ENCODE measurements at places on chromosomes 11 and 22.
A peak's percentile ranks its signal among the peaks of the same experiment; 100 is the strongest.

- no peak for DNase-seq
Observed at GRCh38 chr11:33630936-33631748, 69.5 kb downstream of the C11orf91 start.

- peak; percentile 88 for DNase-seq
Observed at GRCh38 chr11:44911029-44911814, 39.5 kb downstream of the TP53I11 start.

- no peak for DNase-seq
Observed at GRCh38 chr11:79189601-79190000, 251.2 kb downstream of the TENM4 start.

DNA sequence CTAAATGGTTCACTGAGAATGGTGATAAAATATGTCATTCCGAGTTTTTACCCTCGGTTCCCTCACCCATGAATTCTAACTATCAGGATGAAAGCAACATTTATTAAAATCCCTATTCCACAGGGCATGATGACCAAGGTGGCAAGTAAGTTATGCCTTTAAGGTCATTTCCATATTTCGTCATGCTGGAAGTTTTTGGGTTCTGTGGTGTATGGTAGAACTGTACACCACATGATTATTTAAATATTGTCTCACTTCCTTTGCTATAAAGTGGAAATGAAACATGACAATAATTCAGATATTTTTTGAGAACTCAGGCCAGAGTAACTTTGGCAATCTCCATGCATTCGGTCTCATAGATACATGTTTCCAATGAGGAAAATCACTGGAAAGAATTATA, 68.5 kb upstream of the CARD18 start:
- DNase-seq: no peak

- no peak for DNase-seq
Observed at GRCh38 chr11:112748713-112749543, 212.3 kb upstream of the NCAM1 start.

GRCh38 chr11:92811341-92811740, 158.1 kb upstream of the MTNR1B start:
- DNase-seq: no peak

GRCh38 chr11:74142624-74143023, 28.2 kb downstream of the C2CD3 start:
- no peak for DNase-seq

GRCh38 chr11:107301878-107302277, 155.7 kb downstream of the CWF19L2 start:
- DNase-seq: no peak

DNA sequence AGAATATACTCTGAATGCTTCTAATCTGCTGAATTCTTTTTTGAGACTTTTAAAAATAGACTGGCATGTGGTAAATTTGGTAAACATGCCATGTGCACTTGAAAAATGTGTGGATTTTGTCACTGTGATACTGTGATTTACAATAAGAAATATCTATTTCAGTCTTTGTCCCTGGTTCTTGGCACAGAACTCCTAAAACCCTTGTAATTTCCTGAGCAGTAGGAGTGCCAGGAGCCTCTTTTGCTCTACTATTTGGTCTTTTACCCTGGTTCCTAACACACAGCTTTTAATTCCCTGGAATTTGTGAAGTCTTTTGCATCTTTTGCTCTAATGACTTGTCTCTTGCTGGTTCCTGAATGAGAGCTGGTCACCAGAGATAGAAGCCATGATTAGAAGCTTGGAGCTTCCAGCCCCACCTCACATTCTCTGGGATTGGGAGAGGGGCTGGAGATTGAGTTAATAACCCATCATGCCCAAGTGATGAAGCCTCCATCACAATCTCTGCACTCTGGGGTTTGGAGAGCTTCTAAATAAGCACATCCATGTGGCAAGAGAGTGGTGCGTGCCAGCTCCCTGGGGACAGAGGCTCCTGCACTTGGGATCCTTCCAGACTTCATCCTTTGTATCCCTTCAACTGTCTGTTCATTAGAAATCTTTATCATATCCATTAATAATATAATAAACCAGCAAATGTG, 27.2 kb upstream of the SYT13 start:
- no peak for DNase-seq

GRCh38 chr11:88355887-88356286, 18.4 kb upstream of the CTSC start:
- no peak for DNase-seq

DNA sequence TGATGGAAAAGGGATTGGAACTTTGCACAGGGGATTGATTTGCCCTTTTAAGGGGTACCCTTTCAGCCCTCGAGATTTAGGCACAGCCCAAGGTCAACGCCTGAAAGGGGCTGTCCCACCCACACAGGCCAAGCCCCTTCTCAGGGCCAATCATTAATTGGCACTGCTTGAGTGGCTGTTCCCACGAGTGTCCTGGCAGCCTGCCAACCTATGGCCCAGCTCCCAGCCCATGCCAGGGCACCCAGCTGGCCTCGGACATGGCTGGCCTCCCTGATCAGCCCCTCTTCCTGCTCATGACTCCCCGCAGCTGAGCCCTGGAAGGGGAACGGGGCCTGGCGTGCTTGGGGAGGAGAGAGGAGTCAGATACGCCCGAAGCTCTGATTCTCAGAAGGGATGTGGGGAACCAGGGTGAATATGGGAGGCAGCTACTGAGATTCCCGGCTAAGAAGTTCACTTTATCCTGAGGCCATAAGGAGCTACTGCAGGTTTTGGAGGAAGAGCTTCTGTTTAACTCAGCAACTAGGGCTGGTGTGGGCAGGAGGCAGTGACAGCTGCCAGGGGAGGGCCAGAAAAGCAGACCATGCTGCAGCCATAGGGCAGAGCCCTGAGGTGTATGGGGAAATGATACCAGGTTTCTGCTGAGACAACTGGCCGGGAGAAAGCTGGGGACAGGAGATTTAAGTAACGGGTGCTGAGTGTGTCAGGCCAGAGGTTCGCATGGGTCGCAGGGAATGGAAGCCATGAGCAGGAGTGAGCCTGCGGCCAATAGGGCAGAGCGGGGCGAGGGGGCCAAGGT, 30.0 kb downstream of the WNT7B start:
- no peak for DNase-seq

DNA sequence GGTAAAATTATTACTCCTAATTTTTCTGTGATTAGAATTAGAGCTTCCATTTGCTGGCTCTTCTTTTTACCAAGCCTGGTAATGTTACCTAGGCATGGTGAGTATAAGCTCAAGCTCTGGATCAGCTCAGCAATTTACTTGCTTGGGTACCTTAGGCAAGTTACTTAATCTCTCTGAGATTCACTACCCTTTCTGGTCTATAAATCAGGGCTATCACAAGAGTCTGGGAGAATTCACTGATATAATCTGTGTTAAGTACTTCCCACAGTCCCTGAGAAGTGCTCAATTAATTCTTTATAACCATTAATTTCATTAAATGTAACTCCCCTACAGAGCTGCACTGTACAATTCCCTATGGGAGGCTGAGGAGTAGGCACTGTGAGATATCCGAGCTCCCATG, 44.2 kb downstream of the TMEM123 start:
- no peak for DNase-seq

DNA sequence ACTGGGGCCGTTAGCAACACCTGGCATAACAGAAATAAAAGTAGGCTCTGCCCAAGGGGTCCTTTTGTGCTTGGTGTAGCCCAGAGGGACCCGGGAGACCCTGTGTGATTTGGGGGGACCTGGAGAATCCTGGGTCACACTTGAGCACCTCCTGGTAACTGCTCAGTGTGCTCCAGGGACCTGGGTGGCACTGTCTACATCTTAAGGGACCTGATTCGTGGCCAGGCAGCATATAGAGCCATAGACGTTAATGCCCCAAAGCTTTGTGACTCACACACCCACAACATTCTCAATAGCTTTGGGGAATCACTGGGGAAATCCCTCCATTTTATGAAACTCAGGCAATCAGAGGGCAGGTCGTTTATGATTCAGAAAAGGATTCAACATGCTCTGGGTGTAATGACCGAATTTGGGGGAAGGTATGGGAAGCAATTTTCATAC, 3.6 kb upstream of the IGF2 start:
- peak; percentile 22 for DNase-seq

DNA sequence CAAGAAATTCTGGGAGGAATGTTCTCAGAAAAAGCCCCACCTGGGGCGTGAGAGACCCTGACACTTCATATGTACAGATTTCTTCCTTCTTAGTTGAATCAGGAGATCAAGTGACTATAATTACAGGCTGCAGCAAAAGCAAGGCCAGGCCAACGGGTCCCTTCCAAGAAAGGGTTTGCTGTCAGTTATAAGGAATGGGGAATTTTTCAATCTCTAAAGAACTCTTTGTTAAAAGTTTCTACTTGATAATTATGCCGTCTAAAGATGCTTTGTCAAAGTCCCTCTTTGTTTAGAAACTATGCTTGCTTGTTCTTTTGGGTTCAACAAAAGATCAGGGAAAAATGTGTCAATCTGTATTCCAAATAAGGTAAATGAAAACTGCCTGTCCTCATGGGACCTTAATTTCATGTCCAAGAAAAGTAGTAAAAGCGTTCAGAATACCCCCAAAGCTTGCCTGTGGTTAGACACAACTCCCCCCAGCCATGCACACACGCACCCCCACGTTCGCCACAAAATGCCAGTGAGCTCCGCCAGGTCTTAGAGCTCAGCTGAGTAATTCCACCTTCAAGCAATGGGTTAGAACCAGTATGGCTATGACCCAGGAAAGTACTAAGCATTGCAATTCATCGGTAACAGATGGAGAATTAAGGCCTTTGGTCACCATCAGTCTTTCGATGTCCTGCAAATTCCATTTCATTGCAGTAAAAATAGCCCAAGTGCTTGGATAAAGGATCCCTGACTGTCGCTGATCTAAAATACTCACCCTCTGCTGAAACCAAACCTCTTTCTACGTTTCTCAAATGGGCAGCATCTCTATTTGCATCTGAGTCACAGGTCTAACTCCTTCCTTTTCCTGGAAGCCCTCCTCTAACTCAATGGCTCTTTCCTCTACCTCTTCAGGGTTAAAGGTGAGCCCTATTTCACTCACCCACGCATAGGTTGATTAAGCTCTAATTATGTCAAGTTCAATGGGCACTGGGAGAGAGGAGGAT, 419.2 kb upstream of the SYN3 start:
- DNase-seq: no peak

DNA sequence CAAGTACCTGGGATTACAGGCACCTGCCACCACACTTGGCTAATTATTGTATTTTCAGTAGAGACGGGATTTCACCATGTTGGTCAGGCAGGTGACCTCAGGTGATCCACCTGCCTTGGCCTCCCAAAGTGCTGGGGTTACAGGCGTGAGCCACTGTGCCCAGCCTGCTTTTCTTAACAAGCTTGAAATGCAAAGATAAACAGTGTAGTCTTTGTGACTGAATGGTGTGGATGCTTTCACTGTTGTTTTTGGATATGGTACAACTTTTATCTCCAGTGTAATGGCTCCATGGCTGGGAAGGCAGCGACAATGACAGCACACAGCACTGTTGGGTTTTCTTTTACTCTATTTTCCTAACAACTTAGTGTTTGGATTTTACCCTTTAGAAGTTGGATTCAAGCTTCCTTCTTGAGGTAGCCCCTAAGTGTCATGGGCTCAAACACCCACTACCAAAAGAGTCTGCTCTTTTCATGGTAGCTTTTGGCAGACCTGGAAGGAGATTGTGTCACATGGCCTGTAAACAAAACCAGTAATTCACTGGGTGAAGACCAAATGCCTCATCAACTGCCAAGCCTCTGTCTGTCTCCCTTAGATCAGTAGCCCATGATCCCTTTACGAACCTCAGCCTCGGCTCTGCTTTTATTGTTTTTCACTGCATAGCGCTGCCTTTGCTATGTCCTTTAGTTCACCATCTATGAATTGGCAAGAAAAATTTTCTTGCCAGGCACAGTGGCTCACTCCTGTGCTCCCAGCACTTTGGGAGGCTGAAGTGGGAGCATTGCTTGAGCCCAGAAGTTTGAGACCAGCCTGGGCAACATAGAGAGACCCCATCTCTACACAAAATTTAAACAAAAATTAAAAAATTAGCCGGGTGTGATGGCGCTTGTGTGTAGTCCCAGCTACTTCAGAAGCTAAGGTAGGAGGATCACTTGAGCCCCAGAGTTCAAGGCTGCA, 6.4 kb downstream of the VPS51 start:
- DNase-seq: no peak

DNA sequence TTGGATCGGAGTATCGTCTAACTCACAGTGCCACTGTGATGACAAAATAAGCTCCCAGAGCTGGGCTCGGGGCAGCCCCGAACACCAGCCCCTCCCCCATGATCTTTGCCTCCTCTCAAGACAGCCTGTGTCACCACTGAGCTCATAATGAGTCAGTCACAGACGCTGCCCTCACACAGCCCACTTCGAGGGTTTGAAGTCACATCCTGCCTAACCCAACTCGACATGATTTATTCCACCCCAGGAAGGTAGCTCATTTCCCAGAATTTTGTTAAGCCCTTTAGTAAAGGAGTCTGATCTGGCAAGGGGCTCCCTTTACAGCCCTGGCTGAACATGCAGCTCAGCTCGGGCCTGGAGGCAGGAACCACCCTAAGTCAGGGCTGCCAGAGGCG, 22.8 kb downstream of the MYH9 start:
- peak; percentile 94 for DNase-seq

GRCh38 chr11:112281726-112282125, 21.1 kb upstream of the PLET1 start:
- no peak for DNase-seq
